NCI-H2081 (cell line): ENCODE measurements at places on chromosomes 3 and 15.
A peak's percentile ranks its signal among the peaks of the same experiment; 100 is the strongest.

GRCh38 chr3:55305696-55306485 is 181.2 kb downstream of the WNT5A start:
- no peak for DNase-seq

DNA sequence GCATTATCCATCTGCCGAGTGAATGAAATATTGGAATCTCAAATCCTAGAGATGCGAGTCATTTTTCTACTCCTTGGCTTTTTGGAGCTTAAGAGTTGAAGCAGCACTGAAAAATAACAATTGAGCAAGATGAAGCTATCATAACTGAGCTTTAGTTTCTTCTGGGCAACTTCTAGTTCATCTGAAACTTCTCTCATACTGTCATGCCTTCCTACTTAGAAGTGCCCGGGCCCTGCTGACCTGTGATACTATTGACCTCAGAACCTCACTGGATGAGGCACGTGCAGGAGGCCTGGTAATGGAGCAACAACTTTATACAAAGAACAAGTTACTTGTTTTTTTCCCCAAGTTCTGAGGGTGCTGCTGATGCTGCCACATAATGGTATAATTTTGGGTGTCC is 48.5 kb upstream of the P3H2 start:
- DNase-seq: no peak

GRCh38 chr15:66169023-66169422 is 84.5 kb downstream of the MEGF11 start:
- peak; percentile 19 for DNase-seq

GRCh38 chr3:165545059-165545458 is 292.2 kb downstream of the BCHE start:
- DNase-seq: no peak

DNA sequence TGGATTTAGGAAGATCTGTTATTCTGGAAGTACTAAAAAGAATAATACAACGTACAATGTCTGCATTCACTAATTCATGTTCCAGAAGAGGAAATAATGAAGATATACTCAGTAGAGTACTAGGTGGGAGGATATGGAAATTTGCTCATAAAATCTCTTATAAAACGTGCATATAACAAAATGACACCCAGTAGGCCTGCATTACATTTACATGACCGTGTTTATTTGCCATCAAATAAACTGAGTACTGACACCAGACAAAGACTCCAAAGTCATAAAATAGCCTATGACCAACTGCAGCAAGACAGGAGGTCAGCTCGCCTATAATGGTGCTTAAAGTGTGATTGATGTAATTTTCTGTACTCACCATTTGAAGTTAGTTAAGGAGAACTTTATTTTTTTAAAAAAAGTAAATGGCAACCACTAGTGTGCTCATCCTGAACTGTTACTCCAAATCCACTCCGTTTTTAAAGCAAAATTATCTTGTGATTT is 60.4 kb downstream of the DCUN1D1 start:
- no peak for DNase-seq

- DNase-seq: no peak
These were observed 66.3 kb downstream of the LPP start for GRCh38 chr3:188220097-188220788.

DNA sequence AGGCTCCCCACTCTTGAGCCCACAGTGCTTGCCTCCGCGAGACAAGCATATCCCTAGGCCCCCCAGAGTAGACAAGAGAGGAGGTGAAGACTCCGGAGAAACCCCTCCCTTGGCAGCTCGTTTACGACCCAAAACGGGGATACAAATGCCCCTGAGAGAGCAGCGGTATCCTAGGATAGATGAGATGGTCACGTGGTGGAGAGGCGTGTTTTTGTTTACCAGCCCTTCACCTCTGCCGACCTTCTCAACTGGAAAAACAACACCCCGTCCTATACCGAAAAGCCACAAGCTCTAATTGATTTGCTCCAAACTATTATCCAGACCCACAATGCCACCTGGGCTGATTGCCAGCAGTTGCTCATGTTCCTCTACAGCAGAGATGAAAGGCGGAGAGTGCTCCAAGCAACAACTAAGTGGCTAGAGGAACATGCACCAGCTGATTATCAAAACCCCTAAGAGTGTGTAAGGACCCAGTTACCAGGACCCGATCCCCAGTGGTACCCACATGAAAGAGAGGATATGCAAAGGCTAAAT is 99.5 kb upstream of the OSBPL11 start:
- no peak for DNase-seq

- no peak for DNase-seq
These were observed 391.5 kb upstream of the CCDC54 start for GRCh38 chr3:106985721-106986120.

DNA sequence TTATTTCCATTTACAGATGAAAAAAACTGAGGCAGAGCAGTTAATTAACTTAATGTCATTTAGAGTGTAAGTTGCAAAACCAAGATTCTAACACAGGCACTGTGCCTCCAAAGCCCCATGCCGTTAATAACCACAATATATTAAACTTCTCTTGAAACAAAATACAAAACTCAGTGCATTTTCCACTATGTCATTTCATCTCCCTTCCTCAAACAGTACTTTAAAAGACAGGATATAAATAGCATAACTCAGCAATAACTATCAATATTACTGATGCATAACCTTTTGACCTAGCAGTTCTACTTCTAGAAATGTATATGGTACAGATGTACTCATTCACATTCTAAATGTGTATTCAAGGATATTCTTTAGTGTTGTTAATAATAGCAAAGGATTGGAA is 5.1 kb upstream of the TASOR start:
- no peak for DNase-seq
